Osteocyte (in vitro differentiated cells): ENCODE measurements at places on chromosomes 2 and 18.

DNA sequence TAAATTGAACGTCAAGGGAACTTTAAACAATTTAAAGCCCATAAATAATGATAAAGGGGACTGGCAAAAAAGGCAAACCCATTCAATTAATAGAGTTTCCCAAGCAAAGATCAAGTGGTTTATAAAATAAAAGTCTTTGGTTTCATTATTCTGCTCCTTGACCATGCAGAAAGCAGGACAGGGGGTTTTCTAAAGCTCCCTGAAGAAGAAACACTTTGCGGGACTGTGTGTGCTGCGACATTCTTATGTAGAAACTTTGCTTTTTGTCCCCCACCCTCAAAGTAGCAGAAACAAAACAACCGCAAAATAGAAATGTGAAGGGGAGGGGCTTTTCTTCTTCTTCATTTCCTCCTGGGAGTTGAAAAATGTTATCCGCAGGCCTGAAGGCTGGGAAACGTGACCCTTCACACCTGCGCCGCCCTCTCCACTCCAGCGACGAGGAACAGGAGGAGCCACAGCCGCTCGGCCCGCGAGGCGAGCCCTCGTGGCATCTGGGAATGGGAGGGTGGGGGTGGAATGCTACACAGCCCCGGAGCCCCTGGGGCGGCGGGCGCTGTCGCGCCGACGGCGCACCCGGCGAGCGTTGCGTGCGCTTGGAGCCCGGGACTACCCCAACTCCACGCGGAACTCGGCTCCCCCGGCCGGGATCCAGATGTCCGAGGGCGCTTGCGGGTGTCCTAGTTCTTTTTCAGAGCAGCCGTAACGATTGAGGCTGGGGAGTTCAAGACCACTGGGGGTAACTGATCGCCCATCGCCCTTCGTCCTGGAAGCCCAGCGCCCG is 4.3 kb upstream of the GBX2 start:
- DNase-seq = no peak

DNA sequence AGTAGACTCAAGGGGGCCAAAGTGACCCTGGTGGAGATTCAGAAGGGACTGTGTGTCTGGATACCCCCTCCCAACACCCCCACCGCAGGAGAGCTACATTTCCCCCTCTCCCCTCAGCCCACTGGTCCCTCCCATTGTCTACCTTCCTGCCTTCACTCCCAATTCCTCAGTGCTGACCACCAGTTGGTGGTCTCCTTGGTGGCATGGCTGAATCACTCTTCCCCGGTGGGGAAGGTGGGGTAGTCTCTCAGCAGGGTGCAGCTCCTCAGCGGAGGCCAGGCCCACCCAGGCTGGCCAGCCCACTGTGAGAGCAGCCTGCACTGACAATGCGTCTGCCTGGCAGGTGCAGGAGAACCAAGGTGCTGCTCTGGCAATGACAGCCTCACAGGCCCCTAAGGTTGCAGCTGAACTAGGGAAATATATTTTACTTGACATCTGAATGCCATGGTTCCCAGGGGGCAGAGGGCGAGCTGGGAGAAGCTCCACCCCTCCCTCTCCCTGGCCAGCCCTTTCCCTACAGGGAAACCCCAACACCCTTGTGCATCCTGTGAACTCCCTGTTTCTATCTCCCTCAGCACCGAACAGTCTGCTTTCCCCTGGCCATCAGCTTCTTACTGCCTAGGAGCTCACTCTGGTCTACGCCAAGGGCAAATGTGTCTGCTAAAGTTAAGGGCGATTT is 62.6 kb upstream of the PAX8 start:
- no peak for DNase-seq

GRCh38 chr2:195407783-195408182 is 249.2 kb upstream of the SLC39A10 start:
- no peak for DNase-seq

- no peak for DNase-seq
These were observed 174.7 kb downstream of the LPIN1 start for GRCh38 chr2:11920993-11921583.

DNA sequence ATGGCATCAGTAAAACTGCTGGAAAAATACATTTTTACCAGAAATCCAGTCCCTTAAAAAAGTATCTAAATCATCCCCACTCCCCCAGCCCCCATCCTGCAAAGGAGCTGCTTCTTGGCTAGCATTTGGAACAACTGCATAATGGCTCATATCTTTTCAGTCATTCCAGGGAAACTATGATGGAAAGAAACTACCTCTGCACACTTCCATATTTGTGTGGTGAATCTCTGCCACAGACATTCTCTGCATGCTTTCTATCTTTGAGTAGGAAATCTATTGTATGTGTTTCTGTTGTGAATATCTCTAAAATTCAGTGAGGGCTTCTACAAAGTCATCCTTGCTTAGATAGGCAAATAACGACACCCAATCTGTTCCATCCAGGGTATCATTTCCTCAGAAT is 632.3 kb downstream of the LRP1B start:
- no peak for DNase-seq

DNA sequence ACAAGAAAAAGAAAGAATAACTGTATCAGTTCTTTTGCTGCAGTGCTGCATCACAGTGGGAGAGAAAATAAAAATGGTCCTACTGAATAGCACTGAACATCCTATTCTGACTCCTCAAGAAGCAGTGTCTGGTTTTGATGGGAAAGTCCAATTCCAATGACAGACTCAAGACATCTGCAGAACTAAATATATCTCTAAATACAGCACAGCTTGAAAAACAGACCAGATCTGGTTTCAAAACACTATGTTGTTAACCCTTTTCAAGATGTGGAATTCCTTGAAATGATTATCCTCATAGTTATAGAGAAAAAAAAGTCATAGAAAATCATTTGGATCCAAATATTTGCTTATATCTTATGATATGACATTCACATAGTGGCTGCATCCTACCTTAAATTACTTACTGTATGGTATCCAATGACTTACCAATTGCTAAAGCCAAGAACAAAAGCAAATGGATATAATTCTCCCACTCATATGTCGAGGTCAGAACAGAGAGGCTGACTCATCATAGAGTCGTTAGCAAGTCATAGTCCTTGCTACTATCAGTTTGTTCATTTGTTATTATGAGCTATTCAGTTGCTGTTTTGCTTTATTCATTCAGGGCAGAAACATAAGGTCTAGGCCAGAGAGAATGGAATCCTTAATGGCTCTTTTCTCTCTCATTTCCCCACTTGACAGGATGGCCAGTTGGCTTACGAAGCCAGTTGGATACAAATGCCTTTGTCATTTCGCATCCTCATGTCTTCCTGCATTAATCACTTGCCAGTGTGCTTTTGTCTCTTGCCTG is 62.5 kb upstream of the ACVR2A start:
- no peak for DNase-seq

DNA sequence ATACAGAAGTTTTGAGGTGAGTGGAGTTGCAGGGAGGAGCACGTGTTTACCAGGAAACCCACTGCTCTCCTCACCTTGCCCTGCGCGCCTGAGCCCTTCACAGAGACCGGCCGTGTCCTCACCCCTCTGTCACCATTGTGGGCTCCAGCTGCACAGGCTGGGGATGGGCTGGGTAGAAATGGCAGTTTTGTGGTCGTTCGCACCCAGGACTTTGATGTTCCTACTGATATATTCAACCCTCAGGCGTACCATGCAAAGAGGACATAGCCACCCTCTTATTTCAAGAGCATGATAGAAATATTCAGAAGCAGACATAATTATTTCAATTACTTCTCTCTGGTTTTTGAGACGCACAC is 78.2 kb downstream of the GBX2 start:
- no peak for DNase-seq

DNA sequence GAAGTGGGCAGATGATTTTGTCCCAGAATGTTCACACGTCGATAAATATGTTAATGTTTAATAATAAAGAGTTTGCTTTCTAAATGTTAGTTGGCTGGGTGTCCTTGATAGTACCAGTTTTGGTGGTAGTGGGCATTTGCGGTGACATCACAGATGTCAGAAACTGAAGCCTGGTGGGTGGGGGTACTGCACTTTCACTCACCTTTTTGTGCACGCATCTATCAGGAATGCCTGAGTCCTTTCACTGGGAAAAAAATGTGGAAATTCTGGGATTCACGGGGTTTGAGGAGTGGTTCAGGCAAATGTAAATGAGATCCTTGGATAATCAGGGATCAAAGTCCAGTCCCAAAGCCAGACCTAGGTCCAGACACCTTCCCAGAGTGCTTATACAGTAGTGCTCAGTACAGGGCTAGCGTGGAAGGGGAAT is 3.2 kb downstream of the EPAS1 start:
- no peak for DNase-seq

DNA sequence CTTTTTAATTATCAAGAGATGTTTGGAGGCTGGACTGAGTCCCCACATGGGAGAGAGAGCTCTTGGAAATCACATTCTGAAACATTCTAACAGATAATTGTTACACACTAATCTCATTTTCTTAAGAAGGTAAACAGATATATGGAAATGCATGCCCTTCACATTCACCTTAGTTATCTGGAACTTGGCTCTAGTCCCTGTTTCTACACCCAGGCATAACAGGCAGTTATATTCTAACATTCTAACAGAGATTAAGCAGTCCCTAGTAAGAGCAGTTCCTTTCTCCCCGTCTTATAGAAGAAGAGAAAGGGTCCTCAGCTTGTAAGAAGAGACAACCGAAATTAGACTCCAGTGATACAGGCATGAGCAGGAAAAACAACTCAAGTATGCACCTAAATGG is 385.4 kb downstream of the SOX11 start:
- DNase-seq = no peak

GRCh38 chr2:209633911-209634310 is 137.7 kb upstream of the UNC80 start:
- no peak for DNase-seq

- no peak for DNase-seq
These were observed 46.2 kb upstream of the MGAT5 start for GRCh38 chr2:134207589-134208209.

- DNase-seq = no peak
These were observed 11.3 kb downstream of the ZNF516 start for GRCh38 chr18:76483780-76484179.

DNA sequence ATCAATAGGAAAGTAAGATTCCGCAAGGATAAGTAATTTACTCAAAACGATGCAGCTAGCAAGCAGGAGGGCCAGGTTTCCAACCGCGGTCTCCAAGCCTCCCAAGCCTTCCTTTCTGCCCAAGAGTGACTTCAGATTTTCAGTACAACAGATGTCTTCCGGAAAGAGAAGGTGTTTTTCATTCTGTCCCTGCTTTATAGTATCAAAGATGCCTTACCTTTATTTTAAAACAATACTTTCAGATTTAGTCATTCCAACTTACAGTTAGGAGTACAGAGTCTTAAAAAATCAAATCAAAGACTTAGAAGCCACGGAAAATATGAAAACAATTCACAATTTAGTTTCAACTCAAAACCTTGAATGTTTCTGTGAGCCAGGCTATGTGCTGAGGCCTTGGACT is 43.6 kb downstream of the CYB5A start:
- DNase-seq = no peak

DNA sequence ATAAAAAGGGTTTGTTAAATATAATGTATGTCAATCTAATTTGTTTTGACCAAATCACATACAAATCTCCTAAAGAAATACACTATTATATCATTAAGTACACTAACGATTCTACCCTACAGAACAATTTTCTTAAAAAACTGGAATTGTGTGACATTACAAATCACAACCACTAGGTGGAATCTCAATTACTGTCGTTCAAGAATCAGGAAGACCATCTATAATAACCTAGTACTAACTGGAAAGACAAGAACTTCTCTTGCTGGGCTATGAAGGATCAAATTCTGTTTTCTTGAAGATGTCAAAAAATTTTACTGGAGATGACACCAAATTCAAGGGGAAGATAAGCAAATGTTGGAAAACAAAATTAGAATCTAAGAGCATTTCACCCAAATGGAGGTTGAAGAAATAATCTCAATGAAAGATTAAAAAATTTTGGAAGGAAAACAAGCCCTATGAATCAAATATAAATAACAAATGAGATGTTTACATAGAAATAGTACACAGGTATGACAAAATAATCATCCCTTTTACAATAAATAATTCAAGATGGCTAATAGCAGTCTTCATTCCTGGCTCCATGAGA is 110.9 kb downstream of the STK39 start:
- DNase-seq = no peak

GRCh38 chr2:104860451-104860790 is 6.5 kb downstream of the POU3F3 start:
- no peak for DNase-seq

- no peak for DNase-seq
These were observed 158.3 kb upstream of the NDUFV2 start for GRCh38 chr18:8943900-8944870.

DNA sequence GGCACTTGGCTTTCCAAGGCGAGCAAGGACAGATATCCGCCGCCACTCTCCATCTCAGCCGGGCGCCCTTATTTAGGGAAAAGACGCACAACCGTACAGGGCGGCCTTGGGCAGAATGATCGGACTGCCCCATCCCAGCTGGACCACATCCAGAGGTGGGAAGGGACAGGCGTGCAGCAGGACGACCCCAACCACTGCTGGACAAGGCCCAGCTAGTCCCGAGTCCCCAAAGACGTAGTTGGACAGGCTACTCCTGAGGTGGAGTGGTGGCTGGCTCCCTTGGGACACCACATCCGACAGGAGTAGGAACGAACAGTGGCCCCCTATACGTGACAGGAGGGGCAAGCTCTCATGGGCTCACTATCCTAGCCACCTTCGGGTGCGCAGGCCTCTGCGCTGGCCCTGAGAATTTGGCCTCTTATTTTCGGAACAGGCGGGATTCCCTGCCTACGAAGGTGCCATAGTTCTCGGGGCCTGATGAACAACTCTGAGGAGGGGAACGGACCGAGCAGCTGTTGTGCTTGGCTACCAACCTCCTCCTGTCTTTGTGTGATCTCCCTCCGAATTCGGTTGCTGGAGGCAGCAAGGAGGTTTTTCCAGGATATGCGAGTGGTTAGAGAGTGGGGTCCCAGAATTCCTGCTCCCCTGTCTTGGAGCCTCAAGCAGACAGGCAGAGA is 2.3 kb downstream of the FEV start:
- DNase-seq = no peak

DNA sequence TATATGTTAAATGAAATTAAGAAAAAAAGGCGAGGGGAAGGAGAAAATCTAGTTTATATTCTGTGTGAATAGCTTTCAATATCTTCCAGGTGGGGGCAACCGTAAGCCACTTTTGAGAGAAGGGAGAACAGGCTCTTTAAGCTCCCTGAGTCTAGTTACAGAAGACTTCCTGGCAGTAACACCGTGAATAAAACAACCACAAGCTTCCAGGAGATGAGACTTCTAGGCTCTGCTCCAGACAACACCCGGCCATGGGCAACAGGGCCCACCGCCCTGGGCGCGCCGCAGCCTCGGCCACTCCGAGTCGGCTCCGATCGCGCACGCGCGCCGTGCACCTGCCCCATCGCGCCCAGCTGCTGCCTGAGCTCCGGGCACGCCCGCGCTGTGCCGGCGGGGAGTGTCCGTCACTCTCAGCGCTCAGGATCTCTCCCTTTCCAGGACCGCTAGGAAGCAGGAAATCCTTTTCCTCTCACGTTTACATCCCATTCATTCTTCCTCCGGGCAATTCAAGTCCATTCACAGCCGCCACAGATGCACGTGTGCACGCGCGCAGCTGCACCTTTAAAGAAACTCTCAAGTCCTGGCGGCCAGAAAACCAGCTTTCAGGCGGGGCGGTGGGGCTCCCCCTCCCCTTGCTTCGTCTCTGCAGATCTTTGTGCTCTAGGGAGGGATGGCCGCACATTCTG is 19.4 kb upstream of the PAX3 start:
- peak; percentile 87 for DNase-seq

GRCh38 chr18:37402735-37403099 is 162.9 kb downstream of the CELF4 start:
- no peak for DNase-seq

GRCh38 chr2:174477759-174478158 is 9.1 kb downstream of the GPR155 start:
- DNase-seq = no peak
